ENCODE measurements at places on chromosomes 7 and 10. TPM values are rescaled to one million over a fixed set of nuclear protein-coding genes. Genes with fewer than 3 reads are reported as not detected.

- no peaks in the 10 kb centered on the region for H3K4me1 ChIP-seq
- H3K27ac ChIP-seq = no peak overlapping the region
- DNase-seq = no peak
- H3K27me3 ChIP-seq = no peaks in the 10 kb centered on the region
- no peak overlapping the region for H3K4me3 ChIP-seq
- no peaks in the 10 kb centered on the region for H3K36me3 ChIP-seq
These were observed 240.3 kb downstream of the BMPER start for GRCh38 chr7:34145603-34146002.

- no peaks in the 10 kb centered on the region for H3K27me3 ChIP-seq
- H3K27ac ChIP-seq = no peak overlapping the region
- no peaks in the 10 kb centered on the region for H3K36me3 ChIP-seq
- H3K4me1 ChIP-seq = no peaks in the 10 kb centered on the region
- no peak overlapping the region for H3K4me3 ChIP-seq
- DNase-seq = no peak
These were observed 345.2 kb downstream of the GPR37 start for GRCh38 chr7:124420367-124420766.

DNA sequence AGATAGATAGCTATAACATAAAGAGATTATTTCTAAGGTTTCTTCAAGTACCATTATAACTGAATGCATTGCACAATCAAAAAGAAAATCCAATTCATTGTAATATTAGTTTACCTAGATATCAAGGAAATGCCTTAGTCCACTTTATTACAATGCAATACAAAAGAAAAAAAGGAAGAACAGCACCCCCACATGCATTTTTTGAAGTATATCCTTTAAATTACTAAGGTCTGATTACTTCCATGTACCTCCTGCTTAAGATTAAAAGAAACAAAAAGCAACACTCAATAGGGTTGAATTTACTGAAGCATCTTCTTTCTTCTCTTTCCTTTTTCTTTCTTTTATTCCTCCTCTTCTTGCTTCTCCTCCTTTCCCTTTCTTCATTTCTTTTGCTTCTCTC, 973.8 kb upstream of the LRRTM3 start:
- no peak for DNase-seq
- H3K4me3 ChIP-seq = no peak overlapping the region
- H3K36me3 ChIP-seq = no peaks in the 10 kb centered on the region
- no peak overlapping the region for H3K27ac ChIP-seq
- no peaks in the 10 kb centered on the region for H3K27me3 ChIP-seq

DNA sequence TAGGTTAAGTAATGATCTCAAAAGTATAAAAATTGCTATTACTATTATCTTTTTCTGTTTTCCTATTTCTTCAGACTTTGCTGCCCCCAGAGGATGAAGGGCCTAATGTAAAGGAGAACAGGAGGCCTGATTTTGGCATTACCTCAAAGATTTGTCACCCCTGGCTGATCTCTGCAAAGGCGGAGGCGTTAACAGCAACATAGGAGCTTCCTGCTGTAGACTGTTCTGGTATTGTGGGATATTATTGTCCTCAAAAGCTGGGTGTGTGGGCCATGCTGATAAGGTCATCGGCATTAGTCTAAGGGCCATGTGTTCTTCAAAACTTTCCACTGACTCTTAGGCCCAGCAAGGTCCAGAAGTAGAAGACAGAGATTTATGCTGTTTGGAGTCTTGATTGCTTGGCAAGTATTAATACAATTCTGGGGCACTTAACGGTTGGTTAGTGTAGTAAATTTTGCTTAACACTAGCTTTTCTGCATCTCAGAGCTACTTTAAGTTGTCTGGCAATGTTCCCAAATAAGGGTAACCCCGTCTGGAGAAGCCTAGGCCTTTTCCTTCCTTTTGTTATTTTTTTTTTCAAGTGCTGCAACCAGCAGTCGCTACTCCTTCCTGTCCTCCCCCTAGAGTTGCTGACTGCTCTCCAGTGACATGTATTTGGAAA, 14.0 kb upstream of the ENTPD1 start:
- H3K36me3 ChIP-seq = no peaks in the 10 kb centered on the region
- peak; percentile 73 for DNase-seq
- no peaks in the 10 kb centered on the region for H3K27me3 ChIP-seq
- no peak overlapping the region for H3K4me3 ChIP-seq

Gene FANK1
- 16.8 TPM for total RNA-seq

Gene PTPRN2
- 5.1 TPM for total RNA-seq

GRCh38 chr10:130371666-130372065, 235.5 kb downstream of the GLRX3 start:
- no peaks in the 10 kb centered on the region for H3K27me3 ChIP-seq
- no peak overlapping the region for H3K4me3 ChIP-seq
- no peak for DNase-seq
- H3K36me3 ChIP-seq = no peaks in the 10 kb centered on the region
- H3K27ac ChIP-seq = no peak overlapping the region
- no peaks in the 10 kb centered on the region for H3K4me1 ChIP-seq

DNA sequence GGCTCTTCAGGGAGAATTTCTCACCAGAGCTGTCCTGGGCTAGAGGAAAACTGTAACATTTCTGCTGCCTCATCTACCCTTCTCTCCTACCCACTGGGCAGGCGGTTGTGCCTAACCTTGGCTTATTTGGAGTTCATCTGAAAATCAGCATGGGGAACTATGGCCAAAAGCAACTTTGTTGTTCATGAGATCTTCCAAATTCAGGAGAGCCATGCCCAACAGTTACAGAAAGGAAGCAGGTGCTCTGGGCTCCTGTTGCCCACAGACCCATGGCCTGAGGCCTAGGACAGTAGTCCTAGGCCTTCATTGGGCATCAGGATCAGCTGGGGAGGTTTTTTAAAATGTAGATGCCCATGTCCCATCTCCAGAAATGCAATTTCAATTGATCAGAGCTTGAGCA, 85.2 kb downstream of the GRID1 start:
- DNase-seq = no peak
- no peaks in the 10 kb centered on the region for H3K4me1 ChIP-seq
- H3K27ac ChIP-seq = no peak overlapping the region

Gene ZNF365
- total RNA-seq = 0.80 TPM

- H3K27ac ChIP-seq = no peak overlapping the region
- H3K4me1 ChIP-seq = peaks cover 10% of the 10 kb centered on the region
- H3K4me3 ChIP-seq = no peak overlapping the region
- H3K27me3 ChIP-seq = no peaks in the 10 kb centered on the region
- H3K36me3 ChIP-seq = no peaks in the 10 kb centered on the region
These were observed 4.4 kb upstream of the FAM107B start for GRCh38 chr10:14779001-14779651.

- H3K27me3 ChIP-seq = no peaks in the 10 kb centered on the region
- no peaks in the 10 kb centered on the region for H3K36me3 ChIP-seq
- H3K27ac ChIP-seq = no peak overlapping the region
- DNase-seq = peak; percentile 22
- no peak overlapping the region for H3K4me3 ChIP-seq
These were observed 186.4 kb downstream of the KIF20B start for GRCh38 chr10:89887830-89888229.

- H3K27ac ChIP-seq = no peak overlapping the region
- H3K4me3 ChIP-seq = no peak overlapping the region
- no peak for DNase-seq
These were observed 52.6 kb downstream of the SH3PXD2A start for GRCh38 chr10:103802637-103803353.

DNA sequence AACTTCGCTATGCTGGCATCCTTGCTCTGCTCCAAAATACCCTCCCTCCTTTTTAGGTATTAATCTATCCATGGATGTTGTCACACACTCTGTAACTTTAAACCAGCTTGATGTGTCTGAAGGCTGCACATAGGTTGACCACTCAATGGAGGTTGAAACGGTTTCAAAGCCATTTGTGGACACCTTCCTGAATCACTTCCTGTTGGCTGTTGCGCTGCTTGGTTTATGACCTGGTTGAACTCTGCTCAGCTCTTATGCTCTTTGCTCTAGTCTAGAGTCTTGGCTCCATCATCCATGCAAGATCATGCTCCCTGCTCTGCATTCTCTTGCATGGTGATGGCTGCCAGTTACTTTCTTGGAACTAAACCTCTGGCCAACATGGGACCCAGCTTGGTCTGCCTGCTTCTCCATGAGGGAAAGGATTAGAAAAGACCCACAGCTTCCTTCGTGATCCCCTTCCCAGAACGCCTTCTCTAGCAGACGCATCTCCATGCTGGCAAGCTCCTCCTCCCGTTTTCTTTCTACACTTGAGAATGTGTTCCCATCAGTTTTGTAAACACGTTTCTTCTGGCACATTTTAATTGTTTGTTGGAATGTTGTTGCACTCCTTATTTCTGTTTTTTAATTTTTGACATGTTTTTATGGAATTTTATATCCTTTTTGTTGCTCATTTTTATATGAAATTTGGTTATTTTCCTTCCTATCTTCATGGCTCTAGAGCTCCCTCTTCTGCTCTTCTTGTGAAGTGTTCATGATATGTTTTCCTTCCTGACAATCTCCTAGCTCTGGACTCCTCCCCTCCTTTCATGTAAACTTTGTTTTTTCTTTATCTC, 149.8 kb downstream of the XPNPEP1 start:
- no peaks in the 10 kb centered on the region for H3K27me3 ChIP-seq
- H3K27ac ChIP-seq = no peak overlapping the region
- no peak for DNase-seq
- H3K36me3 ChIP-seq = no peaks in the 10 kb centered on the region

Gene ACTA2
- total RNA-seq = 485 TPM

GRCh38 chr7:28389504-28390395, 22.6 kb upstream of the CREB5 start:
- no peaks in the 10 kb centered on the region for H3K27me3 ChIP-seq
- no peak overlapping the region for H3K4me3 ChIP-seq

Measured in lung (tissue), 17 donors.